ENCODE measurements at places on chromosomes 4 and X.
A peak's percentile ranks its signal among the peaks of the same experiment; 100 is the strongest.

DNA sequence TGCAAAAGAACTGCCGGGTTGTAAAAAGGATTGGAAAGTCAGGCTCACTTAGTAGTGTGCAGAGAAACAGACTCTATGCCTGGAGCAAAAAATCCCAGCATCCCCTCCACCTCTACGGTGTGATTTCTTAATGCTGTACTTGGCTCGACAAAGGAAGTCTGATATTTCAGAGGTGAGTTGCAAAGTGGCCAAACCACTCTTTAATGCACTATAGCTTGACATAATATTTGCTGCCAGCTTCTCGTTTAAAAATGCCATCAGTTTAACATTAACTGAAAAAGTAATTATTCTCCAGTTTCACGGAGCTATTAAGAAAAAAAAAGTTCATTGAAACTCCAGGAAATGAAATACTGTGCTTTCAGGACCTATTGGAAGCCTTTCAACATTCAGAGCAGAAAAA is 448.3 kb upstream of the ZFP42 start:
- no peak for DNase-seq

- DNase-seq = no peak
These were observed 40.5 kb upstream of the GLRB start for GRCh38 chr4:157035471-157035870.

DNA sequence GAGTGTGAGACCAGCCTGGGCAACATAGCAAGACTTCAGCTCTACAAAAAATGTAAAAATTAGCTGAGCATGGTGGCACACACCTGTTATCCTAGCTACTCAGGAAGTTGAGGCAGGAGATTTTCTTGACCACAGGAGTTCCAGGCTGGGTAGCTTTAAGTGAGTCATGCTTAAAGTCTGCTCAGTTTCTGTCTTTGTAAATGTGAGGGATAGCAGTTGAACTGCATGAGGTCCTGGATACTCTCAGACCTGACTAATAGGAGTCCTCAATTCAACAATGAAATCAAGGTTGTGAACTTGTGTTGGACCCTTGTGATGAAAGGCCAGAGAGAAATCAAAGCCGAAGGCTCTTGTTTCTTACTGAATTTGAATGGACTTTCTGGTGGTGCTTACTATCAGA is 45.2 kb downstream of the STARD8 start:
- DNase-seq = no peak

DNA sequence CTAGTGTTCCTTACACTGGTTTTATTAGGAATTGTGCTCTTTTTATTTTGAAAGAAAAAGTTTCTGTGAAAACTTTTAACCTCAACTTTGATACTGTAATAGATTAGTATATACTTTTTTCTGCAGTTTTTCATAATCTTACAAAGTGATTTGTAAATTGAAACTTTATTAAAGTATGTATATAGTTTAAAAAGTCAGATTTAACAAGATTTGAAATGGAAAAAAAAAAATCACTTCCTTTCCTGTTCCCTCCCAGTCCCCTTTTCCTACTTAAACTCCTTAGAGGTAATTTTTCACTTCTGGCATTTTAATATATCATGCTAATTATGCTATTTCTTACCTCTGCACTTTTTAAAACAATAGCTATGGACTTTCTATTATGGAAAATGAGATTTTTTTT is 49.3 kb downstream of the PAQR3 start:
- no peak for DNase-seq

DNA sequence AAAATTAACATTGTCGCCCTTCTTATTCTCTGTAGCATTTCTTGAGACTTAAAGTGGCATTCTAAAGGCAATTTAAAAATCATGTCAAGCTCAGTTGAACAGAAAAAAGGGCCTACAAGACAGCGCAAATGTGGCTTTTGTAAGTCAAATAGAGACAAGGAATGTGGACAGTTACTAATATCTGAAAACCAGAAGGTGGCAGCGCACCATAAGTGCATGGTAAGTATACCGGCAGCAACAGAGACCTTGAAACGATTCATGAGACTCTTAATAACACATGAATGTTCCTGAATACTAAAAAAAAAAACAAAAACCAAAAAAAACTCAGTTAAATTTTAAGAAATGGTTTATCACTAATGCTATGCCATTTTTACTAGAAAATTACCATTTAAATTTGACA is 82.4 kb upstream of the HPRT1 start:
- no peak for DNase-seq

GRCh38 chrX:52363247-52363883 is 5.5 kb upstream of the XAGE2 start:
- peak; percentile 51 for DNase-seq

DNA sequence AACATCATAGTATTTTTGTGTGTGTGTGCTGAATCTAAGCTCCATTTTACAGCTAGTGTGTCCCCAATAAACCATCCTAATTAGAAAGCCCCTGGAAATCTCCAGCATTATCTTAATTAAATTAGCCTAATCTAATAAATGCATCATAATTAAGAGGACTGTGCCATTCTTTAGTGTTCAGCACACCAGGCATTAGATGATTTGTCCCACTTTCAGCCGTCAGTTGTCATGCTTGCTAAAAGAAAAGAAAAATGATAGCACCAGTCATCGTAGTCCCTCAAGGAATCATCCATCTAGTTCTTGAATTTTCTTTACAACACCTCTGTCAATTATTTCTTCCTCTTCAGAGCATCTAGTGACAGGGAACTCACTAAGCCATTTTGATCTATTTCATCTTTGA is 155.9 kb downstream of the PALLD start:
- DNase-seq = no peak

DNA sequence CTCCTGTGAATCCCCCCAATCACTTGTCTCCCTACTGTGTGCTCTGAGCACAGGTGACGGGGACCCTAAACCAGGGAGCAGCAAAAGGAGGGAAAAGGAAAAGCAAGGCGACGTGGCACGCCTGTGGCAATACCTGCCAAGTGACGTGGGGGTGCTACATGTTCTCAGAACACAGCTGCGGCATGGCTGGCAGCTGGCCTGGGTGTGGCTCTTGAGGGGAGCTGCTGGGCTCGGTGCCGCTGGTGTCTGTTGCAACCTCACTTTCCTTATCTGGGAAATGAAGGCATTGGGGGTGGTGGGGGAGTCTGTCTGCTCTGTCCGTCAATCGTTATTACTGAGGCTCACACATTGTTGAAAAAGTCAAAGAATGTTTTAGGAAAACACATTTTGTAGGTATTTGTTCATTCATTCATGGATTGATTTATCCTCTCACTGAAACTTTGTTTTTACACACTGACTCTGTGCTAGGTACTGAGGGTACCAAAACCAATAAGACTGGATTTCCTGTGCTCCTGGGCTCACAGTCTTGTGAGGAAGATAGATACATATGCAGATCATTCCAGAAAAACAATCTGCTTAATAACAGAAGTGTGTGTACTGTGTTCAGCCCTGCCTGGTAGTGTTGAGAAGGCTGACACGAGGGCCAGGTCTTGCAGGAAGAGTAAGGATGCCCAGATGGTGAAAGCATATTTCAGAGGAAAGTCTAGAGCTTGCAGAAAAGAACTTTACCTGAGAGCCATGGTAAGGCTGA is 217.6 kb downstream of the PTTG2 start:
- DNase-seq = no peak

GRCh38 chr4:98773638-98774037 is 115.2 kb upstream of the TSPAN5 start:
- no peak for DNase-seq

DNA sequence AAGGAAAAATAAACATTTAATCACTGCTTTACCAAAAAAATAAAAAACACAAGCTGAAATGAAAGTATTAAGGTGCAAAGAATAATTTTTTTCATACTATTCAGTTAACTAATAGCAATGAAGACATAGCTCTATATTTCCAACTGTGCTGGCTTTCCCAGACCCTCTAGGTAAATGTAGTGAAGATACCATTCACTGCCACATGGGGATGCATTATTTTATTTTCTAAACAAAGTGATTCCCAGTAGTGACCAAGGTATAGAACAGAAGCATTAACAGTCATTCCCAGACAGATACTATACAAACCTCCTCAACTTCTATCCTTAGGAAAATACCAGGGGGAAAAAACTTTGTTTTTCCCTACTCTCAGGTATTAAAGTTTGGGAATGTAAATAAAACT is 39.4 kb downstream of the ANTXR2 start:
- no peak for DNase-seq

DNA sequence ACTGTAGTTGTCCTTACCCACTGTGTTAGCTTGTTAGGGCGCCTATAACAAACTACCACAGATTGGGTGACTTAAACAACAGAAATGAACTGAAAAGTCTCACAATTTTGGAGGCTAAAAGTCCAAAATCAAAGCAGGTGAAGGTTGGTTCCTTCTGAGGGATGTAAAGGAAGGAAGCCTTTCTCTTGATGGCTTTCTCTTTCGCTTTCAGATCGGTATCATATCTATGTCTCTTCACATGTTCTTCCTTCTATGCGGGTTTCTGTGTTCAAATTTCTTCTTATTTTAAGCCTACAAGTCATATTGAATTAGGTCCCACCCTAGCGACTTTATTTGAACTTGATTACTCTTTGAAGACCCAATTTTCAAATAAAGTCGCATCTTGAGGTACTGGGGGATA is 118.6 kb downstream of the CPXCR1 start:
- no peak for DNase-seq

DNA sequence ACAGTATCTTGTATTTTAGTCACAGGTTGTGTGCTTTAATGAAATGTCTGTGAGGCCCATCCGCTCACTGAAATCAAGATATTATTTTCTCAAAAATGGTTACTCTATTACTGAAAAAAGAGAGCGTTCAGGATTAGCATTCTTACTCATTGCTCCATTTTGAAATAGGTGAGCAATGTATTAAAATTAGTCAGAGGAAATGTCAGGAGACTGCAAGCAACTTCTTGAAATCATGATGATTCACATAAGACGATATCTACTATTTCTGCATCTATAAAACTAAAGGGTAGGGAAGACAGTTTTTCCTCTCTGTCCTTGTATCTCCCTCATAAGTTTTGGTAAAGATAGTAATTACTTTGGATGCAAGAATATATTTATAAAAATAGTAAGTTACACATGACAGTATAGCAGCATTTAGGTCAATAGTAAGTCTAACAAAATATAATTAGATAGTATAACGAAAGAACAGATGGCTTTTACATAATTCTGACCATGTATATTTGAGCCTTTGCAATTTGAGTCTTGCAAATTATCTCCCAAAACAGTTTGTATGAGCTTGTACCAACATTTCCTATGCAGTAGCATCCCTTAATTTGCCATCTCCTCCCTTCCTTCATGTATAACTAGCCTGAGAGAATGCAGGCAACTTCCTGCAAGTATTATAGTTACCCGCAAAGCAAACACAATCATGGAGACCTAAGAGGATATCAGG is 937.8 kb downstream of the PCDH7 start:
- DNase-seq = no peak

DNA sequence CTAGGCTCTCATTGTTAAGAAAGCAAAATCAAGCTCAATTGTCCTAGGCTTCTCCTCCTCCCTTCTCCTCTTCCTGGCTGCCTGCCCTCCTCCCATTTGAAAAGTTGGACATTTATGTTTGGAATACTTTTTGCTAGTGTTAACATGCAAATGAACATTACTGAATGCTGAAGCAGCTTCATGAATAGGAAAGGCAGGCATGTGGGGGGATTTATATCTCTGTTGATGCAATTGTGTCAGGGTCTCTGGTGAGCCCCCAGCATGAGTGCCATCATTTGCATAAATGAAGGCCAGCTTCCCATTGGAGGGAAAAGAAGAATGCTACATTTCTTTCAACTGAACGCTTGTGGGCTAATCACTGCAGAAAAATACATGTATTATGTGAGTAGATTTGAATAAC is 160.1 kb upstream of the NDST3 start:
- no peak for DNase-seq

- DNase-seq = no peak
These were observed 372.9 kb upstream of the MAOA start for GRCh38 chrX:43283187-43283586.

DNA sequence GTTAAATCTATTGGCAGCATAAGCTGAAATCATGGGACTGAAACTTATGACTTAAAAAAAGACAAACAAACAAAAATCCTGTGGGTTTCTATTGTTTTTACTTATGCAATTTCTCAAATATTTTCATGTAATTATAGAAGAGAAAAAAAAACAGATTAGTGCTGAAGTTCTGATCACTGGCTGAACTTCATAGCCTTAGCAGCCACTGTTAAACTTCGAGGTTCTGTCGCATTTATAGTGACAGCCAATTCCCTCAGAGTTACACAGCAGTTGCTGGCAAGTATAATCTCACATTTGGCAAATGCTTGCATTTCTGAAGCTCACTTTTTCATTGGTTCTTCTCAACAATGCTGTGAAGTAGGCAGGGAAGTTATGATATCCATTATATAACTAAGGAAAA is 748.9 kb upstream of the MAGEB2 start:
- no peak for DNase-seq

- no peak for DNase-seq
These were observed 283.5 kb downstream of the CAMK2D start for GRCh38 chr4:113478032-113478431.
